SK-N-SH (cell line): ENCODE measurements at places on chromosomes 1 and 21. TPM values are rescaled to one million over a fixed set of nuclear protein-coding genes. Genes with fewer than 3 reads are reported as not detected.

Gene SFN
- 0.18 and 0.23 TPM in 2 replicates for polyA plus RNA-seq

Gene SELP
- polyA plus RNA-seq, result not detected in 2 replicates

Gene SLC25A34
- polyA plus RNA-seq, result 1.2 and 1.4 TPM in 2 replicates

Gene C1orf216
- 20.0 and 28.3 TPM in 2 replicates for polyA plus RNA-seq

Gene SDHC
- polyA plus RNA-seq, result 195 and 341 TPM in 2 replicates

Gene HSD3B1
- polyA plus RNA-seq, result not detected in 2 replicates

Gene CLDN8
- not detected in 2 replicates for polyA plus RNA-seq

Gene NPR1
- polyA plus RNA-seq, result 0.05 and 0.12 TPM in 2 replicates

Gene CFHR4
- 0.03 TPM in 1 of 2 replicates, not detected in the other for polyA plus RNA-seq

DNA sequence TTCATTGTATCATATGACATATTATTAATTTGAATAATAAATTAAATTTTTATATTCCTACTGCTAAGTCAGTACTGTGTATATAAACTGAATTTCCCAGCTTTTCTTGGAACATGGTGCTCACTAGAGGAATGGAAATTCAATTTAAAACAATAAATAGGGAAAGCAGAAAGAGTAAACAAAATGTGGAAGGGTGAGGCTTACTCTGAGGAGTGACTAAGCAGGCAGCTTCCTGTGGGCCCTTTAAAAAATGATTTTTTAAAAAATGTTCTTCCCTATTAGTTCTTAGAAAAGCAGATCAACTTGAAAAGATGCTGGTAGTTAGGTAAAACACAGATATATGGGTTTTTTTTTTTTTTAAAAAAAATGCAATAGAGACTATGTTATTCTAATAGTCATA lies 49.5 kb upstream of the S1PR1 start:
- H3K4me3 ChIP-seq, result no peak overlapping the region
- no peaks in the 10 kb centered on the region for H3K27me3 ChIP-seq
- H3K4me1 ChIP-seq, result peaks cover 7% of the 10 kb centered on the region; the same call in 1 of the 2 replicates
- no peaks in the 10 kb centered on the region for H3K36me3 ChIP-seq

- no peak overlapping the region for H3K4me3 ChIP-seq
- no peak overlapping the region for H3K27ac ChIP-seq
- H3K36me3 ChIP-seq, result no peaks in the 10 kb centered on the region
- no peak for DNase-seq
These were observed 168.4 kb downstream of the TNFSF18 start for GRCh38 chr1:172882385-172882784.

GRCh38 chr1:223500560-223501425 lies 107.6 kb downstream of the CCDC185 start:
- H3K4me1 ChIP-seq, result no peaks in the 10 kb centered on the region; the same call in 1 of the 2 replicates
- H3K4me3 ChIP-seq, result no peak overlapping the region
- H3K36me3 ChIP-seq, result no peaks in the 10 kb centered on the region
- H3K27ac ChIP-seq, result no peak overlapping the region
- no peaks in the 10 kb centered on the region for H3K27me3 ChIP-seq

- no peak for DNase-seq
- H3K36me3 ChIP-seq, result no peaks in the 10 kb centered on the region
- H3K4me1 ChIP-seq, result peaks cover 2% of the 10 kb centered on the region; the same call in 1 of the 2 replicates
- H3K27me3 ChIP-seq, result no peaks in the 10 kb centered on the region
These were observed 13.7 kb downstream of the CD2 start for GRCh38 chr1:116767782-116768382.

DNA sequence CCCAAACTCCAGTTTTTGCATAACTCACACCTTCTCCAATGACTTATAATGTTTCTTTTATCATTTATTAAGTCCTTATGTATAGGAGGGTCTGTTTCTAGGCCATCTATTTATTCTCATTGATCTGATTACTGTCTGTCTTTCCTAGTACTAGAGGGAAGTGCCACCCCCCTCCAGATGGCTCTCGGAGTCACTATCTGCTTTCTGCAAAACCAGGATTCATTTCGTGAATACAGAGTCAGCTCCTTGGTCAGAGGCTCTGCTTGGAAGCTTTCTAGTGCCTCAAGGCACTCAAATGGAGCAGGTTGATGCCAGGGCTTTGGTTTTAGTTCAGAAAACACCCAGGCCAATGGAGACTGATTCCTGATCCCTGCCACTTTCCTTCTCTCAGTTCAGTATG lies 102.3 kb upstream of the CD34 start:
- no peak overlapping the region for H3K27ac ChIP-seq
- H3K4me3 ChIP-seq, result no peak overlapping the region
- H3K36me3 ChIP-seq, result no peaks in the 10 kb centered on the region
- peak; percentile 76 for DNase-seq
- no peaks in the 10 kb centered on the region for H3K27me3 ChIP-seq

DNA sequence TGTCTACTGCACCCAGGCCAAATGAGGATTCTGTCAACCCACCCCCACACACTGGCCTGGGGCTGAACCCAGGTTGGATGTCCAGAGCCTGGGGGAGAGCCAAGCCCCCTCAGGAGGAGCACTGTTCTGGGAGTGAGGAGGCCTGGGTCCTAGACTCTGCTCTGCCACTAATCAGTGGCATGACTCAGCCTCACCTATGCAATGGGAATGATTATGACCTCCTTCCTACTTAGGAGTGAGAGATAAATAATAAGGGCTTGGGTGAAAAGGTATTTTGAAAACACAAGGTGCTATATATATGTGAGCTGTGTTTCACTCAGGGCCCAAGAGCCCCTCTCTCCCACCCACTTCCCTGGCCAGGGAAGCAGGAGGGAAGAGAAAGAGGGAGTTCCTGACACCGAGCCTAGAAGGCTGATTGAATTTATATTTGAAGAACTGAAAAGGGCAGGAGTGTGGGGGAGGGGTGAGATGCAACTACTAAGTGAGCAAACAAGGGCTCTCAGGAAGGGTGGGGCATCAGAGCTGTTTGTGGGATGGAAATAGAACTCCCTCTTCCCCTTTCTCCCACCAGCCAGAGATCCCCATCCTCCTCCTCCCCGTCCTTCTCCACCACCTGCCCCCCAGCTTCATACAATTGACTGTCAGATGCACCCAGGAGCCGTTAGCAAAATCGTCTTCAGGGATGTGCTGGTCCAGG lies 8.2 kb downstream of the IGSF9 start:
- no peaks in the 10 kb centered on the region for H3K4me1 ChIP-seq
- no peaks in the 10 kb centered on the region for H3K27me3 ChIP-seq
- no peaks in the 10 kb centered on the region for H3K36me3 ChIP-seq
- H3K4me3 ChIP-seq, result no peak overlapping the region

DNA sequence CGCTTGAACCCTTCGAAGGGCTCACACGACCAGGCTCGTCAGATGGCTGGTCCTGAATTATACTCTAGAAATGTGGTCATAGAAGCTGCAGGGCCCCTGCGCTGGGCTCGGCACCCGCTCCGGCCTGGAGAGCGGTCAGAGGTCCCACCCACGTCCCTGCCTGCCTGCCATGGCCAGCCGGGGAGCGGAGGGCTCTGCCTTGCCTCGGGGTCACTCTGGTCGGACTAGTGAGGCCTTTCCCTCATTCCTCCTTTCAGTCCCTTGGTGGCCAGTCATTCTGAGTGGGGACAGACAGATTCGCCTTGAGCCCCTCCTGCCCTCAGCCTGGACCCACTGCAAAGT lies 529 bp upstream of the MARCKSL1 start:
- H3K36me3 ChIP-seq, result peaks cover 28% of the 10 kb centered on the region
- no peaks in the 10 kb centered on the region for H3K27me3 ChIP-seq
- H3K4me3 ChIP-seq, result peak overlapping the region; percentile 92
- no peak overlapping the region for H3K27ac ChIP-seq
- H3K4me1 ChIP-seq, result peaks cover 8% of the 10 kb centered on the region; the same call in 1 of the 2 replicates

- H3K4me3 ChIP-seq, result no peak overlapping the region
- H3K27ac ChIP-seq, result no peak overlapping the region
- peaks cover 12% of the 10 kb centered on the region for H3K4me1 ChIP-seq
These were observed 168.2 kb downstream of the DSCAM start for GRCh38 chr21:40678681-40679284.

GRCh38 chr1:13908128-13908527 lies 208.1 kb downstream of the PRDM2 start:
- no peak for DNase-seq
- no peak overlapping the region for H3K27ac ChIP-seq
- no peaks in the 10 kb centered on the region for H3K27me3 ChIP-seq
- no peaks in the 10 kb centered on the region for H3K4me1 ChIP-seq
- H3K36me3 ChIP-seq, result no peaks in the 10 kb centered on the region

DNA sequence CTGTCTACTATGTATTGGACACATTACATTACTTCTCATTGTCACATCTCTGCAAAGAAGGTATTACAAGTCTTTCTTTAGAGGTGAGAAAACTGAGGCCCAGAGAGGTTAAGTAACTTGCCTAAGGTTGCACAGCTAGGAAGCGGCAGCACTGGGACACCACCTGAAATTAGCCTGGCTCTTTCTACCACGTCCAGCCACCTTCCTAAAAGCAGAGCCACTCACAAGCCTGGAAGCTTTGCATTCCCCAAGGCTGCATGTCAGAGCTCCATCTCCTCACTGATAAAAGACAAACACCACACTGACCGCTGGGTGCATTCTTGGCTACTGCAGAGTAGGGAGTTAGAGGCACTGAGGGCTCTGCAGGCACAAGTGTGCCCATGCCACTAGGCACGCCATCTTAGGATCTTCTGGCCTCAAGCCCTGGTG lies 2.4 kb downstream of the CD247 start:
- DNase-seq, result no peak
- H3K4me3 ChIP-seq, result no peak overlapping the region
- H3K36me3 ChIP-seq, result no peaks in the 10 kb centered on the region
- no peak overlapping the region for H3K27ac ChIP-seq

DNA sequence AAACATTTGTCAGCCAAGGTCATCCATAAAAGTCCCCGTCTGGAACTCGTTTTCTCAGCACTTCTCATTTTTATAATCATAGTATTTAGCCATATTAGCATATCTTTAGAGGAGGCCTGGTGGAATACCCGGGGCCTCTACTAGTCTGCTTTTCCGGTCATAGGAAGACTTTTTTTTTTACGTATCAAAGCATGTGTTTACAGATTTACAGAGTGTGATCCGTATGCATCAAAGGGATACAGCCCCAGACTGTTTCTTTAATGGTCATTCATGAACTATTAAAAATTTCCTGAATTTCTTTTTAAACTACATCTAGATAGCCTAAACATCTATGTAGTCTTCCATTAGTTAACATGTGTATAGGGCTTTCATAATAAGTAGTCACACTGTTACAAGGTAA lies 23.5 kb upstream of the DEGS1 start:
- no peak overlapping the region for H3K27ac ChIP-seq
- no peak overlapping the region for H3K4me3 ChIP-seq
- DNase-seq, result no peak
- no peaks in the 10 kb centered on the region; the same call in 1 of the 2 replicates for H3K4me1 ChIP-seq
- H3K27me3 ChIP-seq, result no peaks in the 10 kb centered on the region

GRCh38 chr1:78918157-78918556 lies 88.4 kb downstream of the ADGRL4 start:
- DNase-seq, result no peak
- H3K36me3 ChIP-seq, result no peaks in the 10 kb centered on the region
- no peak overlapping the region for H3K27ac ChIP-seq
- no peaks in the 10 kb centered on the region for H3K27me3 ChIP-seq
- H3K4me1 ChIP-seq, result peaks cover 4% of the 10 kb centered on the region; the same call in 1 of the 2 replicates

DNA sequence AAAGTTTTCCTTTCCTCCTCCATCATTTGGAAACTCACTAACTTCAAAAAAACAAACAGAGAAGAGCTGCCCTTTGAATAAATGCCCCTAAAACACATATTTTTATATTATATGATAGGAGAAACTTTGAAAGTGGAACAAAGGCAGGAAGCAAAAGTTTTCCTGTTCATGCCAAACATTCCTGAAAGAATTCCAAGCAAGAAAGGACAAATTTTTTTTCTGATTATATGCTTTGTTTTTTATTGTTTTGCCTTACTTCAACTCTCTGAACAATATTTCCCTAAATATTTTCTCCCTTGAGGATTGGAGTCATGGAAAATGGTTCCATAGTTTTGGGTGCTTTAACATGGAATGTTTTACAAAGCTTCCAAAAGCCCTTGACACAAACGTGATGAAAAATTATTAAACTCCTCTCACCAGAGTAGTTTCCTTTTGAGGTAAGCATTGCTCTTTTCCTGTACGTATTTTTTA lies 638.5 kb upstream of the CAMK1G start:
- no peaks in the 10 kb centered on the region for H3K4me1 ChIP-seq
- DNase-seq, result no peak
- H3K4me3 ChIP-seq, result no peak overlapping the region
- H3K36me3 ChIP-seq, result no peaks in the 10 kb centered on the region
- H3K27me3 ChIP-seq, result no peaks in the 10 kb centered on the region

GRCh38 chr1:83627045-83627444 lies 371.9 kb downstream of the TTLL7 start:
- H3K27me3 ChIP-seq, result no peaks in the 10 kb centered on the region
- DNase-seq, result no peak

- no peaks in the 10 kb centered on the region for H3K36me3 ChIP-seq
- DNase-seq, result peak; percentile 55
- H3K27me3 ChIP-seq, result no peaks in the 10 kb centered on the region
- peak overlapping the region; percentile 68; the same call in 1 of the 2 replicates for H3K27ac ChIP-seq
These were observed 37.4 kb downstream of the XCL1 start for GRCh38 chr1:168613691-168614231.

GRCh38 chr1:91078859-91079258 lies 57.0 kb upstream of the ZNF644 start:
- no peak for DNase-seq
- no peak overlapping the region for H3K4me3 ChIP-seq
- H3K27ac ChIP-seq, result no peak overlapping the region
- H3K4me1 ChIP-seq, result no peaks in the 10 kb centered on the region

DNA sequence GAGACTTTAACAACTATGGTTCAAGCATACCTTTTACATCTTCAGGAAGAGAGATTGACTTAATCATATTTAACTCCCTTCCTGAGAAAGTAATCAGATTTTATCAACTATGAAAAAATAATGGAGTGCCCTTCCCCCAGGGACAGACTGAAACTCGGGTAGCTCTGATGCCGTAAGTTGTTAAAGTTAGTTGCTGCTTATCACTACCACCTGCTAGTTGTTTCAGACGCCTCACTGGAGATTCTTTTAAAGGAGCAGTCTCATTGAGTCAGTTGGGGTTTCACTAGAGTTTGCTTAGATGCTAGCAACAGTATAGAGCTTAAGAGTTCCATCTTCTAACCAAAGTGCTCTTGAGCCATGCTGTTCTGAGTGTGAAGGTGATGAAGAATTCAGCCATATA lies 17.0 kb upstream of the TRAF5 start:
- peaks cover 7% of the 10 kb centered on the region; the same call in 1 of the 2 replicates for H3K4me1 ChIP-seq
- DNase-seq, result no peak
- no peaks in the 10 kb centered on the region for H3K27me3 ChIP-seq
- no peak overlapping the region for H3K4me3 ChIP-seq
- H3K27ac ChIP-seq, result no peak overlapping the region
- H3K36me3 ChIP-seq, result peaks cover 85% of the 10 kb centered on the region
